ENCODE measurements at places on chromosomes 12 and 14.

DNA sequence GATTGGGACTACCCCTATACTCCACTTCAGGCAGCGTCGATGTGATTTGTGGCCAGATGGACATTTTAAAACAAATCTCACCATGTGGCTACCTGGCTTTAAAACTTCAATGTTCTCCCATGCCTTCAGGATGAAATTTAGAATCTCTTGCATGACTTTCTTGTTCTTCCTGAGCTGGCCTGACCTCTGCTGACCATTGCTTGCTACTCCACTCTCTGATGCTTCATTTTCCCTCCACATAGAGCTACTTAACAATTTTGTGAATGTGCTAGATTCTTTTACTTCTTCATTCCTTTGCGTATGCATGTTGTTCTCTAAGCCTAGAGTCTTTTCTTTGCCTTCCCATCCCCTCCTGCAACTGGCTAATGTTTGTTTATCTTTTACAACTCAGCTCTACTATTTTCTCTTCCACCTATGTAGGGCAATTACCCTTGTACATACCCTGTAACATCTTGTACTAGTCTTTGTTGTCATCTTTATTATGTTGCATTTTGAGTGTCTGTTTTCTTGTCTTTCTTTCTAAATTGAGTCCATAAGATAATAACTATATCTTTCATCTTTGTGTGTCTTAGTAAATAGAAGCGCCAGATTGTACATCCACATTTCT, 41.2 kb downstream of the YLPM1 start:
- peak; percentile 16 for DNase-seq

DNA sequence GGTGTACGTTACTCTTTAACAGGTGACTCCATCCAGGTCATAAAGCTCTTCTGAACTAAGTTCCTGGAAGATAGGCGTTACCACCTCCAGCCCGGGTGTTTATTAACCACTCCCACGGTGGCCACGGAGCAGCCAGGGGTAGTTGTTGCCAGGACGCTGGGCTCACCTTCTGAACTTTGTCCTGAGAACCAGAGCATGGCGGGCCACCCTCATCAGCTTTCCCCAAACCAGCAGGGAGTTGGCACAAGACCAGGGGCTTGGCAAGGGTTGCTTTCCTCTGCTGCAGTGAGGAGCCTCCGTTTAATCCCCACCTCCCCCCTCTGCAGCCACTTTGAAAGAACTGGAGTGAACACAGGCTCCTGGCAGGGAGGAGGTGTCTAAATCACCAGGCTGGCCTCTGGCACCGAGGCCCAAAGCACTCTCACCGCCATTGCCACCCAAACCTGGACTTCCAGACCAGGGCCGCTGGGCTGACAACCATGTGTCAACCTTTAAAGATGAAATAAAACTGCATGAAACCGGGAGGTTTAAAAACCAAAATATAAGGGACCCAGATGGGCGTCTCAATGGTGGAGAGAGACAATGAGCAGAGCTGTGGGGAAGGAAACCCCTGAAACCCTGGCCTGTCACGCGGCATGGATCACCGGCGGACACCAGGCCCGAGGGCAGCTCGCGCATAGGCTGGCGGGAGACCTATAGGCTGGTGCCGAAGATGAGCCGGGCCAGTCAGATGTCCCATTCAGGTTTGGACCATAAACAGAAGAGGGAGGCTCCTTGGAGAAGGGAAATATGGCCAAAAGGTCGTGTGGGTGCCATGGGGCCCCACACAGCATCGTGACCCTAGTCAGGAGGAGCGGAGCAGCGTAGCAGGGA, 30.9 kb upstream of the TDRD9 start:
- DNase-seq, result no peak

- no peak for DNase-seq
Observed at GRCh38 chr14:63492391-63492790, 50.8 kb downstream of the PPP2R5E start.

GRCh38 chr12:4829161-4829792, 80.4 kb upstream of the KCNA1 start:
- no peak for DNase-seq

GRCh38 chr12:123519141-123520001, 14.1 kb downstream of the RILPL1 start:
- DNase-seq, result no peak

DNA sequence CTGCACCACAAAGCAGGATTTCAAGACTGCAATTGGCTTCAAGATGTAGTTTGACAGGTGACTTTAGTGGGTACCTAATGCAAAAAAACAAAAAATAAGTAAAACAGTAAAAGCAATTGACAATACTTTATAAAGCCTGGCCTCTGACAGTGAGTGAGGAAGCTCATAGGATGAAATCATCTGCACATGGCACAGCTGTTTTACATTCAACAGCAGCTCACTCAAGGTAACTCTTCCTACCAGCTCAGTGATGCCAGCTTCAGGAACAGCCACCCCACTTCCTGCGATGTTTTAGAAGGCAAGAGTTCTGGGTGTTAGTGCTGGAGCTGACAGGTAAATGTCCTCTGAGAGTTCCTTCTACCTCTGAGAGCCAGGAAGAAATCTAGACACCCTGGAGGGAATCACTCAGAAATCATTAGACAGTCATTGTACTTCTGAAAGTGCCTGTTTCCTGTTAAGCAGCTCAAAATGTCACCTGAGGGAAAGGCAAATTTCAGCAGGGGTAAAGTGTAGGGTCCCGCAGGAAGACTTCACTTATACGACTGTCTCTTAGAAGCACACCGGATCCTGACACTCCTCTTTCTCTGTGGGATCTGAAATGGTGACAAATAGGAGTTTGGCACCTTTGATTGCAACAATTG, 99.9 kb downstream of the FOXN3 start:
- DNase-seq, result no peak

- no peak for DNase-seq
Observed at GRCh38 chr14:90804292-90805083, 11.7 kb downstream of the TTC7B start.

- no peak for DNase-seq
Observed at GRCh38 chr12:68435816-68436215, 103.7 kb upstream of the MDM1 start.

DNA sequence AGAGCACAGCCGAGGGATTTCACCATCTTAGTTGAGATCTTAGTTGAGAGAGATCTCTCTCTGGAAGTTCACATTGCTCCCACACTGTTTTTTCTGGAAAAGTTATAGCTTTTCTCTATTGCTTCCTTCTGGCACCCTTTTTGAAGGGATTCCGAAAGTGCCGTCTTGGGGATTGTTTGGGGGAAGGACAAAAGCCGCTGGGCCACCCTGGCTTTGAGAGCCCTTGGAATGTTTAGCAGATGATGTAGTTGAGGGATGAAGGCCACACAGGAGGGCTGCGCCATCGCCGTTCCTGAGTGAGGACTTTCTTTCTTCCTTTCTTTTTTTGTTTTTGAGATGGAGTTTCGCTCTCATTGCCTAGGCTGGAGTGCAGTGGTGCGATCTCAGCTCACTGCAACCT, 17.7 kb downstream of the PLEKHG3 start:
- DNase-seq, result no peak

- DNase-seq, result no peak
Observed at GRCh38 chr12:100120355-100120754, 22.3 kb downstream of the BLTP3B start.

Data from NCI-H1417 (cell line).